ENCODE measurements at places on chromosomes 11 and 22.

DNA sequence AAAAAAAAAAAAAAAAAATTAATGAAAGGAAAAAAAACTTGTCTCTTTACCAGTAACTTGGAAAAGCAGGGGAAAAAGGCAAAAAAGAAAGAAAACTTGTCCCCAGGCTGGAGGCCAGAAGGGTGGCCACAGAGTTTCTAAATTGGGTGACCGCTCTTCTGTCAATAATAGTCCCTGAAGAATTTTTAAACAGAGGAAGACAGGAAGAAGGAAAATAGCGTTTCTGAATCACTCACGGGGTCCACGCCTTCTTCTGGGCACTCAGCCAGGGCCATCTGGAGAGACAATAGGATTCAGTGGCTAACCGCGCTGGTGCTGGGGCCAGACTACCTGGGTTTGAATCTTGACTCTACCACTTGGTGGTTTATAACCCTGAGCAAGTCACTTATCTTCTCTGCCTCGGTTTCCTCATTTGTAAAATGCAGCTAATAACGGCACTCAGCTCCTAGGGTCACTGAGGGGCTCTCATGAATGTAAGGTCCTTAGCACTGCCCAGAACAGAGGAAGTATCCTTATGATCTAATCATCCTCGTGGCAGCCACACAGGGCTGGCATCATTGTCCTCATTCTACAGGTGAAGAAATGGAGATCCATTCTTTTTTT, 7.0 kb downstream of the C11orf86 start:
- no peak for DNase-seq

DNA sequence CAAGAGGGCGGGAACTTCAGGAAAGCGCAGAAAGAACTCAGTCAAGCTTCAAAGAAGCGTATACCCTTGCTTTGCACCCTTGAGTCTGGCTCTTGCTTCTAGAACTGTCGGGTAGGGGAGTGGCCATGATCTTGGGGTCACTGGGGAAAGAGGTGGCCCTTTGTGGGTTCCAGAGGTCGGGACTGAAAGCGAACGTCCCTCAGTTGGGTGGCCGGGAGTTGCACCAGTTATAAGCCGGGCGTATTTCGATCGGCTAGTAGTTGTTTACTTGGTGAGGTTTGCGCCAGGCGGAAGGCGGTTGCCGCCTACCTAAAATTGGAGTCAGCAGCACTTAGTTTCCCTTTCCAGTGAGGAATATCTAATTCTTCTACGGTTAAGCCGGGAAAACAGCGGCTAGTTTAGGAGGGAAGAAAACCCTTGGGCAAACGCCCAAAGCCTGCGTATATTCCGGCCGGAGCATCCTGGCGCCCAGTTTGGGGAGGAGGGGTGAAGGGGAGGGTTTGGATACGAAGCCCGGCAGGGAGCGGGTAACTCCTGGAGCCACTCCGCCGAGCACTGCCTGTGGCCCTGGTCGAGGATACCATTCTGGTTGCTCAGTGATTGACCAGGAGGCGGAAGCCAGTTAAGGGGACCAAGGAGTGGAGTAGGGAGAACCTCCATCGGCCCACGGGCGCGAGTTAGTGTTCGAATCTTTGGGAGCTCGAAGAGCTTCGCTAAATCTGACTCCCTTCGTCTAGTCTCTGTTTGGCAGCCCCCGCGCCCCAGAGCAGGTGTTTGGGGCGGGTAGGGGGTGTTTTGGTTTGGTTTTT, 807 bp upstream of the WT1 start:
- DNase-seq, result no peak

DNA sequence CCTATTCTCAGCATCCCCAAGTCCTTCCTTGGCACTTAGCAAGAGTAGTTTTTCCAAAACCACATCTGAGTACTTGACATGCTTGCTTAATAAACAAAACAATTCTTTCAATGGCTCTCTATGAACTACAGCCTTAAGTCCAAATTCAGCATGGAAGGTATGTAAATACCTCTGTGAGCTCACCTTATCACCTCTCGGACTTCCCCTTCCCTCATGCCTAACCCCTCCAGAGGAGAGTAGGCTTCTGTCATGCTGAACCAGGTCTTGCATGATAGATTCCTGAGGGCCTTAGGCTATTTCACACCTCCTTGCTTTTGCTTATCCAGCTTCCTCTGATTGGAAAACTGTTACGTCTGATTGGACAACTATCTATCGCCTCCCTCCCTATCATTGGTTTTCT, 312.9 kb upstream of the CCDC90B start:
- no peak for DNase-seq

DNA sequence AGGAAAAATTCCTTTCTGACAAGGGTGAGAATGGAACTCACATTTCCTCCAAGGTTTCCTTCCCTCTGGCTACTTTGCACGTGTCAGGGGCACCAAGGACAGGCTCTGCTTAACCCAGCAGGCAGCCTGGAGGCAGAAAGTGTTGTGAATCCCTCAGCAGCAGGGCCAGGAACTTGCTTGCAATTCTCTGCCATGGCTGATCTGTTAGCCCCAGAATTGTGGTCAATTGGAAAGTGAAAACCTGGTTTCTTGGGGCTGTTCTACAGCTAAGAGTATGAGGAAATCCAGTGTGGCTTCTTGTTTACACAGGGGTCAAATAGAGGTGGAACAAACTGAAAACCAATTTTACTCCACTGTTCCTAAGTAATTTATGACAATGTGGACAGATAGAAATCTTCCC, 38.3 kb upstream of the CEP295 start:
- DNase-seq, result no peak

DNA sequence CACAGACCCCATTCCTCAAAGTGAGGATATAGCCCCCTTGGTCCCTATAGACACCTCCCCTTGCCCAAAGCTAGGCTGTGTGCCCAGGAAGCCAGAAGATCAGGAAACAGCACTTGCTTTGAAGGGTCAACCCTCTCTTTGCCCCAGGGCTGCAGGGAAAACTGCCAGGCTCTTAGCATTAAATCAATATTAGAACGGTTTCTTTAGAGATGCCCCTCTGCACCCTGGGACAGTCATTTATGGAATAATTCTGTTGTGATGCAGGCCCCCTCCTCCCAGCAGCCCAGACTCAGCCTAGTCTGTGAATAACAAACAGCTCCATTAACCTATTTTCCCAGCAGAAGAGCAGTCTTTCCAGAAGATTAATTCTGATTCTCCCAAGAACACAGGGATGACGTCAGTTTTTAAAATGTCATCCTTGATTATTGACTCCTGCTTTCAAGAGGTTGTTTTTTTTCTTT, 11.6 kb upstream of the CAPN5 start:
- no peak for DNase-seq

DNA sequence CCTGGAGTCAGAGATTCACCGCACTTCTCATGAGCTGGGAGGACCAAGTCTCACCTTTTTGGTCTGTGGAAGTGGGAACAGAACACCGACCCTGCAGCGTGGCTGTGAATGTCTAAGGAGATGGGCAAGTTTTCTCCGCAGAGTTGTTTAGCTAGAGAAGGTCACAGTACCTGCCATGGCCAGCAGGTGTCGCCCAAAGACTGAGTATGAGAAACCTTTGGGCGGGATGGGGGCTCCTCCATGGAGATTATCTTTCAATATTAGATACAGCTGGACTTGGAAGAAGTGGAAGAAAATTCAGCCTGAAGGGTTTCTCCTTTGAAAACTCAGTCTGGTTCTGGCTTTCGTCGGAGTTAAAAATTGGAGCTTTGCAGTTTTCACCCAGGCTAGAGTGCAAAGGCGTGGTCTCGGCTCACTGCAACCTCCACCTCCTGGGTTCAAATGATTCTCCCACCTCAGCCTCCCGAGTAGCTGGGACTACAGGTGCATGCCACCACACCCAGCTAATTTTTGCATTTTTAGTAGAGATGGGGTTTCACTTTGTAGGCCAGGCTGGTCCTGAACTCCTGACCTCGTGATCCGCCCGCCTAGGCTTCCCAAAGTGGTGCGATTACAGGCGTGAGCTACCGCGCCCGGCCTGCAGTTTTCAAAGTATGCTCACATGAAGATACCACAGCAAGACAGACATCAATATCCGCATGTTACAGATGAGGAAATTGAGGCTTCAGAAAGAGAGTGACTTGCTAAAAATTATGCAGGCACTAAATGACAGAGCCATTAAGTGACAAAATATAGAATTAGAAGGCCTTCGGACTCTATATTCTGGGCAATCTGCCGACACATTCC, 10.7 kb upstream of the DSCAML1 start:
- DNase-seq, result peak; percentile 80

- no peak for DNase-seq
Observed at GRCh38 chr11:41519696-41520095, 60.2 kb upstream of the LRRC4C start.

- no peak for DNase-seq
Observed at GRCh38 chr11:45158210-45158731, 11.8 kb downstream of the PRDM11 start.

GRCh38 chr22:47337161-47337621, 574.7 kb downstream of the TBC1D22A start:
- DNase-seq, result no peak

DNA sequence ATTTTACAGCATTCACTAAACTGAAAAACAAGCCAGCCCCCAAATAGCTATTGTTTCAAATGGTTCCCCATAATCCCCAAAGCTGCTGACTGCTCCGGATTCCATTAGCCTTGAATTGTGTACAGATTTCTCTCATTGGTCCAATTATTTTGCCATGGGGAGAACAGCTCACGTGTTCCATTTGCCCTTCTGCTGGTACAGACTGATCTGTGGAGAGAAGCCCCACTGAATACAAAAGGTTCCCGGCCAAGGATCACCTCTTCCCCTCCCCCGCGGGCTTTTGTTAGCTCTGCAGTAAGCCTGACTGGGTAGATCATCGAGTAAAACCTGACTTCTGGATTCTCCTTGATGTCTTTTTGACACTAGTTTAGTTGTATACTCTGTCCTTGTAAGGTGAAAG, 9.1 kb upstream of the MAPK8IP1 start:
- DNase-seq, result no peak

DNA sequence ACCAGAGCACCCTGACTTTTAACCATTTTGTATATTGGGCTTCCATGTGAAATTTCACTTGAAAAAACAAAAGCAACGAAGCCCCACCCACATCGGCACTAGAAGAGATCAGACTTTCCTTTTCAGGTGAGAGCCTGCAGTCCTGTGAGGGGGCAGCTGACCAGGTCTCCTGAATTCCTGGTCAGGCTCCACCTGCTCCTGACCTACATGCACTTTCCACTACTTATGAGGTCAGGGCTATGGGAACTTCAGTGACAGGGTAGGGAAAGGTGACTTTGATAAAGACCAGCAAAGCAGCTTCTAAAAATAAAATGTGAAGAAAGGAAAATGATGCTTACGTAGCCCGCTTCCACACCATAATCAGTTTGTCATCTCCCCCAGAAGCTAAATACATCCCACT, 24.7 kb downstream of the HIRA start:
- DNase-seq, result no peak

GRCh38 chr11:26675233-26675928, 46.5 kb downstream of the SLC5A12 start:
- DNase-seq, result no peak

- no peak for DNase-seq
Observed at GRCh38 chr11:73201249-73201648, 16.8 kb upstream of the P2RY2 start.

- no peak for DNase-seq
Observed at GRCh38 chr11:107293677-107294344, 163.8 kb downstream of the CWF19L2 start.

DNA sequence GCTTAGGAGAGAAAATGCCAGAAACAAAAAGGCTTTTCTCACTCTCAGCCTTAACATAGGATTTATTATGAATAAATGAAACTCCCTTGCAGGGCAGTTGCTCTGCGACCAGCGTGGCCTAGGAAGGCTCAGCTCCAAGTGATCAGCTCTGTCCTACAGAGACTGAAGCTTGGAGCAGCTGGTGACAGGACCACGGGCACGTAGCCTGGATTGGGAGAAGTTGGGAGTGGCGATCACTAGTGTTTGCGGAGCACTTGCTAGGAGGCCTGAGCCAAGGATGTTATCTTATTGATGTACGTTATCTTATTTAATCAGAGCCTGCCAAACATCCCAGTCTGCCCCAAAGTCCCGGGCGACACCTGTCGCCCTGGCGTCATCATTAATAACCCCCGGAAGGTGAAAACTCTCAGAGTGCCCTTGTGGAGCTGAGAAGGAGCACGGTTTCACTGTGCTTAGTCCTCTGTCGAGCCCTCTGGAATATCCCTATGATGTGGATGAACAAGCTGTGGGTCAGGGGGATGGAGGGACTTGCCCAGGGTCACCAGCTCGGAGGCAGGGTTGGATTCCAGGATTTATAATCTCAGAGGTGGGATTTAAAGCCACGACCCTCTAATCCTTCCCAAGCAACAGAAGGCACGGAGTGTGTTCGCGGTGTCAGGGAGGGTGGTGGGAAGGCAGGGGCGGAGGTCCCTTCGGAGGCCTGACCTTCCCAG, 40.8 kb upstream of the SMIM38 start:
- no peak for DNase-seq

- no peak for DNase-seq
Observed at GRCh38 chr11:61578819-61579675, 1.8 kb downstream of the SYT7 start.

DNA sequence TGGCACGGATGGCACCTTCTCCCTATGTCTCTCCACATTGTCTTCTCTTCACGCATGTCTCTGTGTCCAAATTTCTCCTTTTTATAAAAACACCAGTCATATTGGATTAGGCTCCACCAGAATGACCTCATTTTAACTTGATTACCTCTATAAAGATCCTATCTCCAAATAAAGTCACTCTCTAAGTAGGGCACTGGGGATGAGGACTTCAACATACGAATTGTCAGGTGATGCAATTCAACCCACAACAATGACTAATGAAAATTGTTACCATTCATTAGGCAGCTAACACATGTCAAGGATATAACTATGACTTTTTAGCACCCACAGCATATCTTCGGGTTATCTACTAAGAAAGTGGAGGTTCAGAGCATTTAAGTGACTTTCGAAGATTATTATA, 55.5 kb upstream of the USP47 start:
- DNase-seq, result no peak

- DNase-seq, result no peak
Observed at GRCh38 chr11:132610216-132610615, 922.1 kb downstream of the OPCML start.

- DNase-seq, result no peak
Observed at GRCh38 chr11:46475051-46475925, 83.7 kb upstream of the CHRM4 start.

DNA sequence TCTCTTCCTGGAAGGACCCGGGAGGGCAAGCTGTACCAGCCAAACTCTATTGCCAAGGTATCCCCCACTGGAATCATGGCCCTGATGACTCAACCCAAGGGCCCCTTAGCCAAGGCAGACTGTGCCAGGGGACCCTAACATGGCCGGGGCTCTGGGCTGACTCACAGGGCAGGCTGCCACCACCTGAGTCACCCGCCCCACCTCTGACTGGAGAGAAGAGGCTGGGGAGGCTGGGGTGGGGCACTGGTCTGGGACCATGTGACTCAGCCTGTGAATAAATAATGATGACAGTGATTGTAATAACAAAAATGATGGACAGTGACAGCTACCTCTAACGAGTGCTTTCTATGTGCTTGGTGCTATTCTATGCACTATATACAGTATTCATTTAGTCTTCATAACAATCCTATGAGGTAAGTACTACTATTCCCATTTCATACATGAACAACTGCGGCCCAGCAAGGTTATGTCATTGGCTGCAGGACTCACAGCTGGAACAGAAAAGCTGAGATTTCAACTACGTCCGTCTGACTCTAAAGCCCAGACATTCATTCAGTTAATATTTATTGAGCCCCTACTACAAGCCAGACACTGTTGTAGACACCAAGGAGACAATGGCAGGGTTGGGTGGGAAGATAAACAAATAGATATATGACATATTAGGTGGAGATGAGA, 84.2 kb downstream of the FBXO7 start:
- no peak for DNase-seq

GRCh38 chr22:32665676-32666075, 135.8 kb upstream of the TIMP3 start:
- no peak for DNase-seq

- no peak for DNase-seq
Observed at GRCh38 chr11:113725913-113726312, 19.8 kb upstream of the TMPRSS5 start.
